GF-D8 (cell line): ENCODE measurements at places on chromosomes 3 and 15.

DNA sequence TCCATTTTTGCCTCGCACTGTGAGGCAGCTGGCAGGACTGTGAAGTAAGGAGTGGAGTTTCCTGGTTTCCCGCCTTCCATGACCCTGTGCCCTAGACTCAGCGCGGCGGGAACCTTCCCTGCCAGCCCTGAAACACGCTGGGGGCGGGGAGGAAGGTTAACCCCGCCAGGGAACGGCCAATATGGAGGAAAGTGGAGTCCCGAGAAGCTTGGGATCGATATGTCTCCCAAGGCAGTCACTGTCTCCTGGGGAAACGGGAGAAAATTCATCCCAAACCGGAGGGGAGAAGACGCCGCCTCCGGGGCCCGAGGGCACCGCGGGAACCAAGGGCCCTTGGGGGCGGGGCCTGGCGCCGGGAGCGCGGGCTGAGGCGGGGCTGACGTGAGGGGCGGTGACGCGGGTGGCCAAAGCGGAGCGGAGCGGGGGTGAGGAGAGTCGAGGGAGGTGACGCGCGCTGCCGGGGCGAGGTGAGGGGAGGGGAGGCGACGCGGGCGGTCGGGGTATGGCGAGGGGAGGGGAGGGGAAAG is at the start of gene HMCES:
Gene HMCES (plus strand): TSS at position 432 of the 527 bp plus-strand sequence. CDS start 863 bp downstream, outside the sequence.
- DNase-seq: peak; percentile 66

DNA sequence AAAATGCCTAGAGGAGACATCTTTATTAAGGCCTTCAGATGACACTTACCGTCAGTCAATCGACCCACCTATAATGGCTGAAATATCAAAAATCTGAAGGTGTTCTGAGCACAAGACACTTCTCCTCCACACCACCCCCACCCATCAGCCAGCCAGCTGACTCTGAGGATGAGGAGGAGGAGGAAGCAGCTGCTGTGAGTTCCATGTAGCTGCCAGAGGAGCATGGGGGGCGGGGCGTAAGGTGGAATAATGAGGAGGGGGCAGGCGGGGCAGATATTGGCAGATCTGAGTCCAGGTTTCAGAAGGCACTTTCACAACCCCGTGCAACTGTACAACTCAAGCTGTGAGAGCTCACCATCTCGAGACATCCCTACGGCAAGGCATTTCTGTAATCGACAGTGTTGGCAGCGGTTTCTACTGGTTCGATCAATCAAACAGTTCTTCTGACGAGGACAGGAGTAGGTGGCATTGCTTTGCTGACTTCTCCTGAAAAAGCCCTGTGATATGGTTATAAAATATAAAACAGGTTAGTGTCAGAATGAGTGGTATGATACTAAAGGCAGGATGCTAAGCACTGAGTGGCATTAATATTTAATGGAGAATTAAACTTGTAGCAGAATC is 35.4 kb upstream of the ICE2 start:
- DNase-seq: no peak

DNA sequence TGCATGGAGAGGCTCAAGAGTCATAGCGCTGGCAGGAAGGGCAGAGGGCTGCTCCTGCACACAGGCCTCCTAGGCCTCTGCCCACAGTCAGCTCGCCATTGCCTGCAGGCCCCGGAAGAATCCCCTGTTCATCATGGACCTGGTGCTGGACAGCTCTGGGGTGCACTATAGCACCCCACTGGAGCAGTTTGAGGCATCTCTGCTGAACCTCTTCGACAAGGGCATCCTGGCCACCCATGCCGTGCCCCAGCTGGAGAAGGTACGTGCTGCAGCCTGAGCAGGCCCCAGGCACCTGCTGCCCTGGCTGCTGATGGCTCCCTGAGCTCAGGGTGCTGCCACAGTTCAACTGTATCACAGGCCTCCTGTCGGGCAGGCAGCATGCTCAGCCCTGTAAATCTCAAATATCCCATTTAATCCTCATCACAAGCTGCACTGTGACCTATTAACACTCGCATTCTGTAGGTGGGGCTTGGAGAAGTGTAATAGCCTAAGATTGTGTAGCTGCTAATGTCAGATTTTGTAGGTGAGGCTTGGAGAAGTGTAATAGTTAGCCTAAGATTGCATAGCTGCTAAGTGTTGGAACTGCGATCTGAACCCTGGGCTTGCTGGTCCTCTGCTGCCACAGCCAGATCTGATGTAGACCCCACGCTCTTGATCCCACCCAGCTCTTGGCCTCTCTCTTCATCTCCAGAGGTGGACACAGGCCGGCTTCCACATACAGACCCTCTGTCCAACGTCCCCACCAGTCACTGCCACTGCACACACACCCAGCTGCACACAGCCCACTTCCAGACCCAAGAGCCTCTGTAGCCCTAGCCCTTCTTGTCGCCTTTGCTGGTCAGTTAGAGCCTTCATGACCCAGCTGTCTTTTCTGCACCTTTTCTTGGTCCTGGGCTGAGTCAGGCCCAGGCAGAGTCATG is 31.9 kb downstream of the DNAH1 start:
- no peak for DNase-seq

DNA sequence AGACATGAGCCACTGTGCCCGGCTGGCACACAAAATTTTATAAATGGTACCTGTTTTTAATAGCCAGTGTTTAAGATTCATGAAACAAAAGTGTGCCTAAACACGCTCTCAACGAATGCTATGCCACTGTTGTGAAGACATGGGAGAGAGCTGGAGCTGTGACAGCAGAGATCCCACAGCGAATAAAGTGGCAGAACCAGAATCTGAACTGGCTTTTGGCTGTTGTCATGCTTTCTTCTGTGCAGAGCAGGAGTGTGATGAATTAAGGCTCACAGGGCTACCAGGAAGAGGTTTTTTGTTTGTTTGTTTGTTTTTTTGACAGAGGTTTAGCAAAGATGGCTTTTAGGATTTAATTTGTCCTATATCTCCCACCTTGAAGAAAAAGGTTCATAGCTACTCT is 14.5 kb downstream of the PTPRG start:
- DNase-seq: no peak

DNA sequence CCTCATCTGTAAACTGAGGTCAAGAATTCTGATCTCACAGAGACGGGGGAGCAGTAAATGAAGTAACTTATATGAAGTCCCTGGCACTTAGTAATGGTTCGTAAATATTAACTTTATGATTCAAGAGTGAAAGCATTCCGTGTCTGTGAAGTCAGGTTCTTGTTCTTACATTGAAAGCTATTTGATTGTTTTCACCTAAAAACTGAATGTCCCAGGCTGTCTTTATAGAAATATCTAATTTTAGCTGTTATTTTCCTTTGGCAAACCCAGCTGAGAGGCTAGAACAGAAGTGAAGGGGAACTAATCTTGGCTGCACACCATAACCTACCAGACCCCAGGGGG is 84.5 kb downstream of the CHSY1 start:
- no peak for DNase-seq

DNA sequence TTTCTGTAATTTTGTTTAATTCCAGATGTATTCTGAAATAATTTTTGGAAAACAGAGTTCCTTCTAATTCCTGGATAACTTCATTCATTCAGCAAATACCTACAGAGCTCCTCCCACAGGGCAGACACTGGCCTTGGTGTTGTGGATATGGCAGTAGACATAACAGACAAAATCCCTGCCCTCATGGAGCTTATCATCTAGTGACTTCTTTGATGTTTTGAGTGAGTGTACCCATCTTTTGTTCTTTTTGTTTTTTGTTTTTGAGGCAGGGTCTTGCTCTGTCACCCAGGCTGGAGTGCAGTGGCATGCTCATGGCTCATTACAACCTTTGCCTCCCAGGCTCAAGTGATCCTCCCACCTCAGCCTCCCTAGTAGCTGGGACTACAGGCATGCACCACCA is 21.1 kb downstream of the DET1 start:
- DNase-seq: no peak

DNA sequence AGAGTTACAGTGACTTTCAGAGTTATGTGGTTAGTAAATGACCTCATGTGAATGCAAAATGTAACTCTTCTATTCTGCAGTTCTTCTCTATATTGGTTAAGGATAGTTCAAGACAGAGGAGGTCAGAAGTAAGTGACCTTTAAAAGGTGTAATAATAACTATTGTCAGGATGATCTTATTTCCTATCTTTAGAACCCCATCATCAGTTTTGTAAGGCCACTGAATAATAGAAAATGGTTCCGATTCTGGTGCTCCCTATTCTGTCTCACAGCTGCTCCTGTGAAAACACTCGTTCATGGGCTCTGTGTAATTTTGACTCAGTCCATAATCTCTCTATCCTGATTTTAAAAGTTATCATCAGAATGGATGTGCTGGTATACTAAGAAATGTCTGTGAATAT is 463.3 kb downstream of the LPP start:
- DNase-seq: no peak

DNA sequence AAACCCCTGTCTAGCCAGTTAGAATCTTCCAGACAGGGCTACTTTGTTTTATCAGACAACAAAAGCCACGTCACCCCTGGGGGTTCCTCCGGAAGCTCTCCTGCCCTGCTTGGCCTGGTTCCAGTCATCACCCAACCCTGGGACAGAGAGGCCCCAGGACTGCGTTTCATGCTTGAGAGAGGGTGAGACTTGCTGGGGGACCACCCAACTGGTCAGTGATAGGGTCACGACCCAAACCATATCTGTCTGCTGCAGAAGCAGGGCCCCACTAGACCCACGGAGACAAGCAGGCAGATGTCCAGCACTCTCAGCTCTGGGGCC is 1.2 kb downstream of the NT5DC2 start:
- DNase-seq: no peak

DNA sequence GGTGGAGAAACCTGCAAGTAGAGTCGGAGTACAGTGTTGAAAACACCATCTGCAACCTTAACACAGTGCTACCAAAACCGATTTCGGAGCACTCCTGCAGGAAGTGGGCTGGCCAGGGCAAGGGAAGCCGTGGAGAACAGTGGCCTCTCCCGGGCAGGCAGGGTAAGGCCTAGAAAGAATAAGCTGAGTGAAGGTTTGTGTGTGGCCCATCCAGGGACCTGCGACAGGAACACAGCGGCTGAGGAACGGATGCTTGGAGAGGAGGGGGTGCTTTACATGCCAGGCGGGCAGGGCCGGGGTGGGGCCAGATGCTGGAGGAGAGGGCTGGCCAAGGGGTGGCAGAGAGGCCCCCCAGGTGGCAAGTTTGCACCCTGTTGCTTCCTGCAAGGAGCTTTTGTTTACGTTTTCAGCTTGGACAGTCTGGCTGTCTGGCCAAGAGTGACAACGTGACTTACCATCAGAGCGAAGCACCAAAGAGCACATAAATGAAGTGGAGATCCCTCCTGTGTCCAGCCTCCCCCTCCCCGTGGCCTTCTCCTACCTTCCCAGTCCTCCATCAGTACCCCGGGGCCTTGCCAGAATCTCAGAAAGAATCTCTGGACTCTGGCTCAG is 156.5 kb downstream of the PGPEP1L start:
- DNase-seq: peak; percentile 32
